ENCODE measurements at places on chromosomes 4 and X.

DNA sequence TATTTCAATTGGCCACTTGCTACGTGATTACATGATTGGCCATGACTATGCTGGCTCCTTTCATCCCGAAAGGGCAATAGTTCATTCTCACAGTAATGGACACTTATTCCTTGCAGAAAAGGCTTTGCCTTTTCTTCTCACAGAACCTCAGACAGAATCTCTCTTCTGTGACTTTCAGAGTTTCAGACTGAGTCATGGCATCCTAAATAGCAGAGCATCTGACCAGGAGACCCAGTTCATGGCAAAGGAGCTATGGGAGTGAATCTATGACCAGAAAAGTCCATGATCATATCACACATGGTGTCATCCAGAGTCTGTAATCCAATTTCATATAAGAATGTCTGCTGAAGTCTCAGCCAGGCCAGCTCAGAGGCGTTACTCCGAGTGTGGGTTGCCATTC, 263.3 kb upstream of the CLNK start:
- no peak for DNase-seq

GRCh38 chrX:10106806-10107205, 50.0 kb upstream of the CLCN4 start:
- no peak for DNase-seq

- peak; percentile 39 for DNase-seq
Observed at GRCh38 chr4:610411-611261, 14.7 kb upstream of the PDE6B start.

- DNase-seq, result no peak
Observed at GRCh38 chrX:22373766-22374165, 101.1 kb downstream of the CBLL2 start.

- peak; percentile 94 for DNase-seq
Observed at GRCh38 chr4:71186566-71187403, 152.0 kb upstream of the SLC4A4 start.

DNA sequence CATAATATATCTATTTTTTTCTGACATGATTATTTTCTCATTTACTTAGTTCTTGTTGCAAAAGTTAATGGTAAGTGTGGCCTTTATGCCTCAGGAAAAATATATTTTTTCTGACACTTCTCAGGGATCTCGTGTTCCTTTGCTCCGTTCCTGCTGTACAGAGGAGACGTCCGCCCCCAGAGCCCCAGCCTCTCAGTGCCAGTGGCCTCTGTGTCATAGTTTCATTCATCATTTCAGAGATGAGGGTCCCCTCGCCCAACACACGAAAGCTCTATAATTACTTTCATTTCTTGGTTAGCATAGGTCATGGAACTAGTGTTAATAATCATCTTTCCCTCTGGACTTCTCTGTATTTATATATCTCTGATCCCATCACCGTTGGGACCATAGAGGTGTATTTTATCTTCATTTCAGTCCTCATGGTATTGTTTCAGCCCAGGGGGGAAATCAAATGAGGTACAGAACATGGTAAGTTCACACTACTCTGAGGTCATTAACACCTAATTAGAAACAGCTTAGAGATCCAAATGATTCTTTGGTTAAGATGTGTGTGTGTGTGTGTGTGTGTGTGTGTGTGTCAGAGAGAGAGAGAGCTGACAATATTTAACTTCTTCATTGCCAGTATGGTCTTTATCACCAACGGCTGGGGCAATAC, 631.1 kb upstream of the TENM3 start:
- DNase-seq, result no peak

DNA sequence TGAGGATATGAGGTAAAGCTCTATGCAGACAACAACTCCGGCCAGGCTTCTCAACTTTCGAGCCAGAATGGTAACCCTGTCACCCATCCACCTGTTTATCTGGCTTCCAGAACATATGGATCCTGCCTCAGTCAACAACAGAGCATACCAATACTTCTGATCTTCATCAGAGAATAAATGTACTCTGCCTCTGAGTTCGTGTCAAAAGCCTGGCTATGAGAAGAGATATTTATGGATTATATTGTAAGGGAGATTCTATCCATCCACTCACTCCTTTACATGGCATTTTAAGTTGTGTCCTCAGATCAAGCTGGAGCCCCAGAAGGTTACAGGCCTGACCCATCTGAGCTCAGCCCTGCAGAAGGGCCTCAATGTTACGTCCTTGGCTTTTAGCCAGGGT, 9.8 kb upstream of the FOXO4 start:
- DNase-seq, result no peak

- DNase-seq, result no peak
Observed at GRCh38 chrX:100704581-100705203, 27.2 kb downstream of the SYTL4 start.

- no peak for DNase-seq
Observed at GRCh38 chr4:177393236-177393635, 49.0 kb downstream of the AGA start.

GRCh38 chr4:186727169-186727976, 3.7 kb upstream of the FAT1 start:
- no peak for DNase-seq

DNA sequence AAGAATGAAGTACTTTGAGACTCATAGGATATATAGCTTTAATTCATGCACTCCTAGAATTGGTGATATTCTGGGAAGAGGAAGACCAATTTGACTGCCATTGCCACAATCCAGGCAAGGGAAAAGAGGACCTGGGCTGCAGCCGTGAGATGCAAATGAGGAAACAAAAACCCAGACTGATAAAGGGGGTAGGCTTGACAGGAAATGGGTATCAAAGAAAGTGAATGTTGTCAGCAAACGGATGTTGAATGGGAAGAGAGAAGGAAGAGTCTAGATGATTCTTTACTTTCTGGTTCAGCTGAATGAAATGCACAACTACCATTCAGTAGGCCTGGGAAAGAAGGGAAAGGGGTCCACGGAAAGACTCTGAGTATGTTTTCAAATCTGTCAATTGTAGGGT, 17.1 kb upstream of the ARHGEF6 start:
- no peak for DNase-seq

- DNase-seq, result no peak
Observed at GRCh38 chr4:105838082-105838481, 57.2 kb upstream of the NPNT start.

DNA sequence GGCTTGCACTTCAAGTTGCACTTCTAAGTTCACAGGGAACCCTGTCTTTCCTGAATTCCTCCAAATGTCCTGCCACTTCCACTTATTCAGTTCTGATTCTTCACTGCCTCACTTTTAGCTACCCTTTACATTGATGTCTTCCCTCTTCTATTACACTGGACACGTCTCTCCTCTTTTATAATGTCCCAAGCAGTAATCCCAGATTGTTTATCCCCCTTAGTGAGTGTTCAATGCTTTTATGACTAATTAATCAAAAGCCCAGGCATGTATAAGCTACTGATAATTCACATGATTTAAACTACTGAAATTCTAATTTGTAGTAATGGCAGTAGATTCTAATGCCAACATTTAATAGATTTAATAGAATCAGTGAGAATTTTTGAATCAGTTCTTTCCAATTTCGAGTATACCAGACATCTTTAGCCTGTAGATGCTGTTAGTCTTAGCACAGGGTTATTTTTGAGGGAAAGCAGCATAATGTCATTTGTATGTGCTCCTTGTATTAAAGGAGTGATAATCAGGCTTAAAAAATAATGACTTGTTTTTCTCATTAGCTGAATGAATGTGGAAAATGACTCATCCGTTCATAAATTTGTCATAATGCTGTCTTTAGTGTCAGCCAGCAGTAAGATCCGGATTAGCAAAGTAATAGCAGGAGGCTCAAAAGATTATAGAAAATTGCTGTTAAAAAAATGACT, 703.1 kb downstream of the CENPC start:
- DNase-seq, result no peak

DNA sequence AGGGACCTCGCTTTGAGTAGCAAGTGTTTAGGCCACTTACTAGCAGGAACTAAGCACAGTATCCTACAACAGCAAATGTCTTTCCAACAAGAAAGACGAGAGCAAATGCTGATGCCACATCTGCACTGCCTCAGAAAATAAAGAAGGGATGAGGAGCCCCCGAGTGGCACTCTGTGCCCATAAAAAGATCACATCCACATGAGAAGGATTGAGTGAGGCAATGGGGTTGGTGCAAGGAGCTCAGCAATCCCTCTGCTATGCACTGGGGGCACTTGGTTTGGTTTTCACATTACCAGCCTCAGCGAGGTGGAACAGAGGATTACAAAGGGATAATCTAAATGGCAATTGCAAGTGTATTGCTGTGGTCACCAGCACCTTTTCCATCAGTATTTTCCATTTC, 252.8 kb upstream of the SLC7A11 start:
- DNase-seq, result peak; percentile 75

DNA sequence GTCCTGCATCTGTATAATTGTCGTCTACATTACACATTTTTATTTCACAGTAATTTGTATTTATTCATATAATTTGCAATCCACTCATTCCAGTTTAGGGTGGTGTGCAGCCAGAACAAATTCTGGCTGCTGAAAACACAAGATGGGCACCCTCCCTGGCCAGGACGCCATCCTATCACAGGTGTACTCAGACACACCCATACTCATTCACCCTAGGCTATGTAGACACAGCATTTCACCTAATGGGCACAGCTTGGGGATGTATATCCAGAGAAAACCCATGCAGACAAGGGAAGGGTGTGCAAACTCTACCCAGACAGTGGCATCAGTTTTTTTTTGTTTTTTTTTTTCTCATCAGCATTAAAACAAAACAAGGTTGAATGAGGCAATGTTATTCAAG, 73.1 kb downstream of the HMGB2 start:
- DNase-seq, result no peak

DNA sequence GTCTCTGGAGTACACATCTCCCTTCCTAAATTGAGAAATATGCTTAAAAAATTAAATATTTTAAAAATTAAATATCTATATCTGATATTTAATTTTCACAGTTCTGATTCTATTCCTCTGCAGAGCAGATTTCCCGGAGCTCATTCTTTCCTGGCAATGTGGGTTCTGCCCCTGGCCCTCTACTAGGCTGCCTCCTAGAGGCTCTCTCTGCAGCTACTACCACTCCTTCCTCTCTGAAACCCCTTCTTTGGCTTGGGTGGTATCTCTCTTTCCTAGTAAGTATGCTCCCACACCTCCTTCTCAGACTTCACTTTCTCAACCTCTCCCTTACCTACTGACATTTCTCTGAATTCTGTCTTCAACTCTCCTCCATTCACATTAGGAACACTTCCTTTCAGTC, 45.3 kb downstream of the RPGR start:
- DNase-seq, result peak; percentile 19

DNA sequence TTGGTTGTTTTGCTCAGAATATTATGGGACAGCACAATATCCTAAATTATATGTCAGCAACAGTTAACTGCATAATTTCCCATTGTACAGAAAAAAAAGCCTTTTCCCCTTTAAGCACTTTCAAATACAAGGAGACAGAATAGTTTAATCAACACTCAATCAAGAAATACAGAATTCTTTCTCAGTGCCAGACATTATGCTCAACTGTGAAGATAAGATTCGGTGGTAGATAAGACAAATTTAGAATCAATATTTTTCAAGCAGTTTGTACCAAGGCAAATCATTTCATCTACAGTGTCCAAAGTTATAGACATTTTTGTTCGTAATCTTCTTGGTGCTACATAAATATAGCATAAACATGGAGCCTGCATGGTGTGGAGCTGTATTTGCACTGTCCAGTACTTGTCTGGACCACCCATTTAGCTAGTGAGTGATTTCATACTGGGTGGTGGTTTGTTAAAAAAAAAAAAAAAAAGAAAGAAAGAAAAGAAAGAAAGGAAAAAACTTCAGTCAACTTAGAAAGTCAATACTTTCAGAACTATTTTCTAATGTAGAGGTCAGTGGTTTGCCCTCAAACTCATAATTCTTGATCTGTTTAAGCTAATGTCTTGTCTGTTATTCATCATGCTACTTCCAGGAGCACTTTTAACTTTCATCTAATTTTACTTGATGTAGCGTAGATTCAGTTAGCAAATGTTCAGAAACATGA, 522.9 kb downstream of the FAT4 start:
- no peak for DNase-seq

DNA sequence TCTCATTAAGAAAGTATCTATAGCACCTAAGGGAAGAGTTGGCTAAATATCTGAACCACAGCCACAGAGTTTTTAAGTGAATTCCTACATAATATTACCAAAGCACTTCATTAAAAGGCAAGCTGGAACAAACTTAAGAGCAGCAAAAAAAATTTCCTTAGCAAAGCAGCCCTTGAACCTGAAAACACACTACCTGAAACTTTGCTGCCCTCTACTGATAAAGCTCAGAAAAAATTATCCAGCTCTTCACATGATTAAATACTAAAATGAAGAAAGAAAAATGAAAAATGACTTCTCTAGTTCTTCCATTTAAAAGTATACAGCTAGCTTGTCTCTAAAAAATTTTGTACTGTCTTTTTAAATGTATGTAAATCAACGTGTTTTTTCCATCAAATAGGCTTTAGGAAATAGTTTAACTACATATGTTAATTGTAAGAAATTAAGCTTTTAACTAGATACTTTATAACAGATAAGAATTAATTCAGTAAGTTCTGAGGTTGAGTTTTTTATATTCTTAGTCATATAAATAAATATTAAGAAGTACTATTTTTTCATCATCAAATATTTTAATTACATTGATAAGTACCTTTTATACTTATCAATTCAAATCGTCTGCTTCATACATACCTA, 156.1 kb downstream of the STPG2 start:
- DNase-seq, result no peak

DNA sequence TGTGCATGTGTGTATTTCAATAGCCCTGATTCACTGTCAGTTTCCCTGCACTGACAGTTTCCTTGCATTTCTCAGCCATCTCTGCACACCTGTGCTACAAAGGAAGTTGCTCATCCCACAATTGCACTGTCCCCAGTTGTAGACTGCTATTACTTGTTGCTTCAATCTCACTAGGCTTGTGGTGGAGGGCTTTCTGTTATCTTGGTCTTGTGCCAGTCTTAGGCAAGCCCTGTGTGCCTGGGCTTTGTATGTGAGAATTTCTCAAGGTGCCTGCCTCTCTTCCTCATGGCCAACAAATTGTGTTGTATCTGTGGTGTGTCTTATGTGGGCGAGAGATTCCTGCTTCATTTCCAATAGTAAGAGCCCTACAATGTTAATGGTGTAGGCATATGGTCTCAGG, 467.4 kb downstream of the GRIA2 start:
- no peak for DNase-seq

All from AG20443 (cell line).